Thyroid gland (tissue), 4 donors: ENCODE measurements at places on chromosomes 5 and 9. TPM values are rescaled to one million over a fixed set of nuclear protein-coding genes. Genes with fewer than 3 reads are reported as not detected.

- peak; percentile 5 for DNase-seq
Observed at GRCh38 chr5:97629276-97629675, 446.2 kb upstream of the RIOK2 start.

FCHSD1 gene
- 15.2 TPM for total RNA-seq

DNA sequence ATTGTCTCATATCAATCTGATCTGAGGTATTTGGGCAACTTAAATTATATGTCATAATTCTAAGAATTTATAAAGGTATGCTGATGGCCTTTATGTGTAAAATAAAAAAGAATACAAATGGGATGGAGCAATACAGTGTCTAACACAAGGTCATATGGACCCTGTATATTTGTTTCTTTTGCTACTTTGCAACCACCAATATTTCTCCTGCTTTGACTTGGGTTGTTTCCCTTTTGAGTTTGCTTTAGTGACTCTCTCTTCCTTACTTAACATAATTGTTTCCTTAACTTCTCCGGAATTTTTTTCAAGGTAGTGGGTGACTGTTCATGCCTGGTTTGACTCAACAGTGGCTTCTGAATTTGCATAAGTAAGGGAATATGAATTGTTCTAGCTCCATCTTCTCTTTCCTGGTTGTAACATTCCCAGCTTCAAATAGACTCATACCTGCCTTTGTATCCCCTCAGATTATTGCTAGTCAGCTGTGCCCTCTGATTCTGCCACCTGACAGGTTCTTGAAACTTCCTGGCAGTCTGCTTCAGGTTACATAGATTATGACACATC lies 30.2 kb upstream of the ANXA1 start:
- DNase-seq = no peak

GRCh38 chr9:34580358-34580757 lies 9.2 kb downstream of the CNTFR start:
- DNase-seq = no peak

- DNase-seq = peak; percentile 25
Observed at GRCh38 chr9:69174616-69175463, 763 bp downstream of the TJP2 start.

DNA sequence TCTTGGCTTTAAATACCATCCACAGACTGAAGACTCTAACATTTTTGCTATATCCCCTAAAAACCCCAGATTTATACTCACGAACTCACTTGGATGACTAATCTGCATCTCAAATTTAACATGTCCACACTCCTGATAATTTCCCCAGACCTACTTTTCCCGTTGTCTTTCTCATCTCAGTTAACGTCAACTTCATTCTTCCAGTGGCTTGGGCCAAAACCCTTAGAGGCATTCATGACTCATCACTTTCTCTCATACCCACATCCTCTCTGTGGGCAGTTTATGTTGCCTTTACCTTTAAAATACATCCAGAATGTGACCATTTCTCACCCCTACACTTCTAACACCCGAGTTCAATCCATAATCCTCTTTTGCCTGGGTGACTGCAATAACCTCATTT lies 96.7 kb downstream of the EDIL3 start:
- no peak for DNase-seq

DNA sequence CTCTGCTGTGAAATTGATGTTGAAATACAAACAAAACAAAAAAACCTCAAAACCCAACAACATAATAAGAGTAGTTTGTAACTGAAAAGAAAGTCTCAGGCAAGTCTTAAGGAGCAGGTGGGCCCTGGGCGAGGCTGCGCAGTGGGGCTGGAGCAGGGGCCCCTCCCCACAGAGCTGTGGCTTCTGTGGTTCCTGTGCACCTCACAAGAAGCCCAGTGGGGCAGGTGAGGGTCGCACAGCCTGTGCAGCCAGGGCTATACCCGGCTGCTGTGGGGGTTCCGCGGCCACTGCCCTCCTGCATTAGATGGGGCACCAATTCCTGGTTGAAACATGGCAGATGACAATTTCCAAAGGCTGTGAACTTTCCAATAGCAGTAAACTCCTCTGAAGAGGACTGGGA lies 75.3 kb downstream of the TRIO start:
- no peak for DNase-seq

ANKRD34B gene
- not detected for total RNA-seq

CER1 gene
- total RNA-seq = not detected

- peak; percentile 93 for DNase-seq
Observed at GRCh38 chr5:172380987-172381643, 73.2 kb downstream of the SH3PXD2B start.

DNA sequence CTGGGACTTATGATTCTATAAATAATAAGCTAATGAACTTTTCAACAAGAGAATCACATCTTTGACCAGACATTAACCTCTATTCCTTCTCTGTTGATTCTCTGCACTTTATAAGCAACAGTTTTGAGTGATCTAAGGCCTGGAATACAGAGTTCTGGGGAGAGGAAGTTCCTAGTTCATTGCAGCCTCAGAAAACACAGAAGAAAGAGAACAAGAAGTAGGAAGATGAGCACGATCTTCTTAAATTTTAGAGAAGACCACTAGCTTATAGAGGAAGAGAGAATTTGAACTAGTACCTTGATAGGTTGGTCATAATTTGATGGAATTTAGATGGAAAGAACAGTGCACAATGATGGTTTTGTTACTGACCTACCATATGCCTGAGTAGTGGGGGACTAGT lies 8.5 kb upstream of the C9orf72 start:
- DNase-seq = no peak

GPR151 gene
- not detected for total RNA-seq

ENTREP1 gene
- total RNA-seq = 114 TPM

DNA sequence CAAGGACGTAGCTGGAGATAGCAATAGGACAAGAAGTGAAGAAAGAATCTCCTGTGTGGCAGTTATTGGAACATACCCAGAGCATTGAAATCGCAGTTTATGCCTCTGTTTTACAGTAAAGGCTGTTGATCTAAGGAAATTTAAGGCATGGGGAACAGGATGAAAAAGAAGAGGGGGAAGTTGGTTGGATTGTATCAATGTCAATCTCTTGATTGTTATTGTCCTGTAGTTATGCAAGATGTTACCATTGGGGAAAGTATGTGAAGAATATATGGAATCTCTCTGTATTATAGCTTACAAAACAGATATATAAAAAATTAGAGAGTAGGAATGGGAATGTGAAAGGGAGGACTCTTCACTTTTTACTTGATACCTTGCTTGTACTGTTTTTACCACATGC lies 195.6 kb upstream of the NREP start:
- DNase-seq = no peak

DNA sequence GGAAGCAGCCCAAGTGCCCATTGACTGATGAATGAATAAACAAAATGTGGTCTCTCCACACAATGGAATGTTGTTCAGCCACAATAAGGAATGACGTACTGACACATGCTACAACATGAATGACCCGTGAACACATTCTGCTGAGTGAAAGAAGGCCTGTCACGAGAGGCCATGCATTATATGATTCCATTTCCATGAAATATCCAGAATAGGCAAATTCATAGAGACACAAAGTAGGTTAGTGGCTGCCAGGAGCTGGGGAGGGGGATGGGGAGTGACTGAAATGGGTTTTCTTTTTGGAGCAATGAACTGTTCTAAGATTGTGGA lies 41.4 kb downstream of the BICD2 start:
- peak; percentile 79 for DNase-seq

GRCh38 chr9:35636135-35636876 lies 14.4 kb downstream of the SIT1 start:
- DNase-seq = no peak

- DNase-seq = peak; percentile 85
Observed at GRCh38 chr9:129550199-129550839, 70.6 kb downstream of the C9orf50 start.

DNA sequence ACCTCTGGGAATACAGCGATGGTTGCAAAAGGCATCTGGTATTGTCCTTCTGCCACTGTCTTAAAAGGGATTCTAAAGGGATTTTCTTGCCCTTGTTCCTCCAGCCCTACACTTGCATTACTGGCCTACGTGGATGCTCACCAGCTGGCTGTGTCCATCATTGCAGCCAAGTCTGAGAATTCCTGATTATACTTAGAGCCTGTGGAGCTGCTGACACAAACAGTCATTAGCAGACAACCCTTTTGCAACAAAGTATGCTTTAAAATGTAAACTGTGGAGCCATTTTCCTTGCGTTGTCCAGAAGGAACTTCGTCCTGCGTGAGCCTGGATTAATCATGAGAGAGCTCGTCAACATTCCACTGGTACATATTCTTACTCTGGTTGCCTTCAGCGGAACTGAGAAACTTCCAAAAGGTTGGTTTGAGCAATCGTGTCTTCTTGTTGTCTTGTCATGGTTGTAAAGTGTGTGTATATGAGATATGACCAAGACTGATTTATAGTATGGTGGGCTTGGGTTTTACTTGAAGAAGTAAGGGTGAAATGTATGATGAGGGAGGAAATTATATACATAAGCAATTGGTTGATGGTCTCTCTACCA lies at the start of gene MUSK:
Gene MUSK, plus strand, starts transcription at position 222 of the 598 bp plus-strand sequence. Its CDS starts 114 bp downstream, at position 336.
- no peak for DNase-seq

- no peak for DNase-seq
Observed at GRCh38 chr5:21776466-21776865, 1076.7 kb downstream of the CDH12 start.

DNA sequence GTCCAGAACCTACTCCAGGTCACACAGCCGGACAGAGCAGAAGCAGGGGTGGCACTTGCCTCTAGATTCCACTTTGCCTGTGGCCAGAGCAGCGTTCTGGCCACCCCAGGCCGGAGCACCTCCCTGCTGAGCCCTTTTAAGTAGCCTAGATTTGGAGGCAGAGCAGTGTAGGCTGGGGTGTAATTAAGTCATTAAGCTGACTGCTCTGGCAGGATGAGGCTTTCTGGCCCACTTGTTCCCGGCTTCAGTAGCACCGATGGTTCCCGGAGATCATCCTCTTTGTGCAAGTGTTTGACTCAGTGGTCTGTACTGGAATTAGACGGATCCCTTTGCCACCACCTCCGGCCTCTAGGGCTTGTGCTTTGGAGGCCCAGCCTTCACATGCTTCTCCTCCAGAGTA lies 281.9 kb upstream of the ANKRD55 start:
- DNase-seq = no peak

PRR16 gene
- 3.3 TPM for total RNA-seq
